ENCODE measurements at places on chromosomes 6 and 20.

DNA sequence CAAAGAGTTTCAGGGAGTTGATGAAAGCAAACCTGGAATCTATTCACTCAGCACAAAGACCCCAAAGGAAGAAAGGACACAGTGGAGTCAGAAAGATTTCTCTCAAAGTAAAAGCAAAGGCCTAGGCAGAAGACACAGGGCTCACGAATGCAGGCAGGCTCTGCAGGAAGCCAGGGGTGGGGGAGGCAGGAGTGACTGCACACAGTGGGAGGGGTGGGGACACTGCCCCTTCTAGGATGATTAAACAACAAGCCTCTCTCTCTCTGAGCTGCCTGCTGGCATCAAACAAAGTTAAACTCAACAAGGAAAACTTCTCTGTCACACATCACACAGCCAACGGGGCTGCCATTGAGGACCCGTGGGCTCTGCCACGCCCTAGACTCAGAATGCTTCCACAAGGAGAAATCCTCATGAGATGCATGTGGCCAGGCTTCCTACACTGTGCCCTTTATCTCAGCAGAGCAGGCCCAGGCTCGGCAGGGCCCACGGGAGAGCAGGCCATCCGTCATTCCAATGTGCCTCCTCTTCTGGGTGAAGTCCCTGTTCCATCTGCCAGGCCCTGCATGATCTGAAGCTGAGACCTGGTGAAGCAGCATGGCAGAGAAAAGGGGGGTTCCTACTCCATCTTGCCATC is 70.1 kb downstream of the RAMACL start:
- DNase-seq, result no peak

DNA sequence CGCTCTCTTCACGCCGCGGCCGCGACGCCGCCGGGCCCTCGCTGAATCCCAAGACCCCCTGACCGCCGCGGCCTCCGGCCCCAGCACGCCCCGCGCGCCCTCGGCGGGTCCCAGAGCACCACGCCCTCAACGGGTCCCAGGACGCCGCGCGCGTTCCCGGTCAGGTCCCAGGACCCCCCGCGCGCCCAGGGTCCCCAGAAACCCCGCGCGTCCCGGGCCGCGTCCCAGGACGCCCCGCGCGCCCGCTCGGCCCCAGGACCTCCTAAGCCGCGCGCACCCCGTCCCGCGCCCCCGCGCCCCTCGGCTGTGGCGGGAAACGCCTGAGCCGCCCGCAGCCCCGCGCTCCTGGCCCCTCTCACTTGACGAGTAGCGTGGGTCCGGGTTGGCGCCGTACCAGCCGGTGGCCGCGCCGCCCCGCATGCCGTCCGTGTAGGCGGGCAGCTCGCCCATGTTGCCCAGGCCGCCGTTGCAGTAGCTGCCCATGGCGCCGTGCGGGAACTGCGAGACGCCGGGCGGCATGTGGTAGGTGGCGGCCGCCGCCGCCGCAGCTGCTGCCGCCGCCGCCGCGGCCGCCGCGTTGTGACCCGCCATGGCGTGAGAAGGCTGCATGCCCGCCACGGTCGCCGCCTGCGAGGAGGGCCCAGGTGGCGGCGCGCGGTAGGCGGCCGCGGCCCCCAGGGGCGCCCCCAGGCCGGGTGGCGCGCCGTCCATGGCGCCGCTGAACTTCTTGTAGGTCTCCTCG is 556 bp downstream of the NKX2-4 start:
- DNase-seq, result no peak

- DNase-seq, result peak; percentile 2
Measured at GRCh38 chr6:46491628-46492547, 639 bp upstream of the RCAN2 start.

- no peak for DNase-seq
Measured at GRCh38 chr6:46199387-46199786, 28.6 kb upstream of the ENPP5 start.

Measured in T-helper 2 cell (primary cell).